ENCODE measurements at places on chromosomes 16 and 17.
A peak's percentile ranks its signal among the peaks of the same experiment; 100 is the strongest.

DNA sequence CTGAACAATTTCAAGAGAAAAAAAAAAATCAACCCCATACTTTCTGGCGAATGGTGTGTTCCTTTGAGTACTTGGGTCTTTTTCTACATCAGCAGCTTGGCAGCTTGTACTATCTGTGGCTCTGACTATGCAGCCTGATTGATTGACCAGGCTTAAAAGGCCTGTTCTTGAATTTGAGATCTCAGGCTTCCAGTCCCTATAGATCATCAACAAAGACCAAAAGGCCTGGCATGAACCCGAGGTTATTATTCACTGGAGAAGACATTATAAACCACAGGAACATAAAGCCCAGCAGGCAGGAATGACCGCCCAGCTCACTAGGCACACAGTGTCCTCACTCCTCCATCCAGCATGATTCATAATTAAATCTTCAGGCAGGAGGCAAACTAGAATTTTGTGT lies 32.1 kb upstream of the CDH3 start:
- DNase-seq: no peak

DNA sequence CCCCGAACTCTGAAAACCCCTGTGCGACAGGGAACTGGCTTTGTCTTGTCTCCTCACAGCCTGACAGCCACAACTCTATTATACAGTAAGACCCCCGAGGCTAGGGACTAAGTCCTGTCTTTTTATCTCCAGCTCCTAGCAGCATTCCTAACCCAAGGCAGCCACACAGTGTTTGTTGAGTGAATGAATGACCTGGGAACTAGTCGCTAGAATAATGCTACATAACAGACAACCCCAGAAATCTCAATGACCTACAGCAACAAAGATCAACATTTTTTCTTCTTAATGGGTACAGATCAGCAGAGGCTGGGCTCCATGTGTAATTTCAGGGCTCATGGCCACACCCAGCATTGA lies 71.4 kb upstream of the TNRC6C start:
- no peak for DNase-seq

DNA sequence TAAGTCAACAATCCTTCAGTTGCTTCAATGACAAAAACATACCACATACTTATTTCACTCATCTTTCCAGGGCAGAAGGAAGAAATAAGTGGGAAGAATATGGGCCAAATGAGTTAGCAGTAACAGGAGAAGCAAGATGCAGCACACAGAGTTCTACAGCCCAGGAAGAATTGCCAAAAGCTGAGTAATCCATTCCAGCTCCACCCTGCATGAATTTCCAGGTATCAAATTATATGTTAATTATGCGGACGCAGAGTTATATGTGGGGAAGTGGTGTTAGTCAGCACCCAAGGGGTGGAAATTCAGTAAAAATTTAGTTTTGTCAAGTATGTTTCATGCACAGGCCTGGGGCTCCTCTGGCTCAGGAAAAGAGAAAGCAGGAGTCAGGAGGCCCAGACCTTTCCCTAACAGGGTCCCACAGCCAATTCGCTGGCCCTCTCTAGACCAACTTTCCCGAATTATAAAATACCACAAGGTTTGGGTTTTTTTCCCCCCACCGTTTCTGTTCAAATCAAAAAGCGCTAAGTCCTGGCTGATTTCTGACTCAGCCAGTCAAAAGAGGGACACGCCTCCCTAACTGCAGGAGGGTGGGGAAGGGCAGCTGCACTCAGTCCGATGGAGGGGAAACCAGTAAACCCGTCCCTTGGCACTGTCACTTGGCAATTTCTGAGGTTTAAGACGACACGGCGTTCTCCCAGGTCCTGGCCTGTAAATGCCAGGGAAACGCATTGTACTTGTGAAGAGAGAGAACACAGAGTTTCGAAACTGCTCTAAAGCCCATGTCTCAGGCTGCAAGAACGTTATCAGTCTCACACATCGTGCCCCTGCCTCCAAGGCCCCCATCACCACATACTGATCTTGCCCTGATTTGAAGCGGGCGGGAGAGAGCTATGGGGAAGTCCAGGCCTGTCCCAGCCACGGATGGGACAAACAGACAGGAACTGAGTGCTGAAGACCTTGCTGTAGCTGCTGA lies 58.1 kb downstream of the ZFHX3 start:
- DNase-seq: peak; percentile 29

- no peak for DNase-seq
These were observed 38.6 kb upstream of the ZCCHC14 start for GRCh38 chr16:87531418-87531817.

DNA sequence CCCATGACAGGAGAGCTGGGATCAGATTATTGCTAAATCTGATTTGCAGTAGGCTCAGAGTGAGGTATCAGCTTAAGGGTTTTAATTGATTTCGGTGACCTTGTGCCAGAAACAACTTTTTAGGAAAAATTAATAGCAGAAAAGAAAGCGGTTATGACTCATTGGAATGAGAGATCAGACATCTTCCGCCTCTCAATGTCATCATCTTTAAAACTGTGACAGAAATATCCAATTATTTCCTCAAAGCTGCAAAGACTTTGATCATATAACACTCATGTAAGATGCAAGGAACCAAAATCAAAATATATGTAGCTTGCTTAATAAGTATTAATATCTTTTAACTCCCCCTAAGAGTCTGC lies 190.1 kb upstream of the FOXF1 start:
- no peak for DNase-seq

GRCh38 chr17:69883120-69883519 lies 191.9 kb upstream of the KCNJ16 start:
- no peak for DNase-seq

DNA sequence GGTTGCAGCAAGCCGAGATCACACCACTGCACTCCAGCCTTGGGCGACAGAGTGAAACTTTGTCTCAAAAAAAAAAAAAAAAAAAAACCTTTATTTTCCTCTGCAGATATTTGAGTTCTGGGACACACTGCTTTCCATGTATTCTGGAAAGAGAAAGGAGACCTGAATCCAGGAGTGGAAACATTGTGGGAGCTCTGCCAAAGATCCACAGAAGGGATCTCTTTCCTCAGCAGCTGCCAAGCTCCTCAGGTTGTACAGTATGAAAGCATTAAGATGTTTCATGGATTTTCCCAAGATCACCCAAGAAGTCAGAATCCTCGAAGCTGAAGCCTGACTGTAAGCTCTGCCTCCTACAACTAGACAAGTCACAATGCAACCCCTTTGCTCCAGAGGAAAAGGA lies 13.5 kb downstream of the NPRL3 start:
- no peak for DNase-seq

- peak; percentile 99 for DNase-seq
These were observed at the start of gene P2RX1 for GRCh38 chr17:3915995-3916696. Gene P2RX1, minus strand, starts transcription at chr17:3916465. Its CDS starts 240 bp downstream, at chr17:3916225.

DNA sequence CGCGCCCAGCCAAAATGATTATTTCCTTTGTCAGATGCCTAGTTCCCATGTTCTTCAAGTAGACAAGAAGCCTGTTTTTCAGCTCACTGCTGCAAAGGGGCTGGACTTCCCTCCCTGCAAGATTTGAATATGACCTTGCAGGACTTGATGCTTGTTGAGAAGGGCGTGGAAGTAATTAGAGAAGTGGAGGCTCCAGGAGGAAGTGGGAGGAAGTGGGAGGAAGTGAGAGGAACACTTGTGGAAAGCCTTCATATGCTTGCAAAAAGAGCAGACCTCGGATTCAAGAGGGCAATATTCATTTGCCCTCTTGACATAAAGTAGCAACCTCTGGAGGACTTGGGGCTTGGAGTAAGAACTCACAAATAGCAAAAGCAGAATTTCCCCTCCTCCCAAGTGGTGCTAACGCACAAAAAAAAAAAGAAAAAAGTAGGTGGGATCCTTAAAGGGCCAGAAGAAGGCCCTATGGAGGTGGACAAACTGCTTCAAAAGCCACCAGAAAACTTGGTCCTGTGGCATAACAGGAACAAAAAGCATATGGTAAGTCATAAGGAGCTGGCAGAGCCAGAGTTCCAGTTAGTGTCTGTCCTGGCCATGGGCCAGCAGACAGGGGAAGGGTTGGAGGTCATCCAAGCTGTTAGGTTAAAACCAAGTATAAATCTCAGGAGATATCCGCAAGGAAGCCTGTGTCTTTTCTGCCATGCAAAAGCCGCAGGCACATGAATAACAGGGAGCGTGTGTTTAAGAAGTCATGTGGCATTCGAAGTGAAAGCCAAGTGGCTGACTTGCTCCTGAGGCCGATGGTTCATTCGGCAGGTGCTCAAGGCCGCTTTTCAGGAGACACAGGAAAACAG lies 20.6 kb upstream of the PRKAR1A start:
- DNase-seq: peak; percentile 33

DNA sequence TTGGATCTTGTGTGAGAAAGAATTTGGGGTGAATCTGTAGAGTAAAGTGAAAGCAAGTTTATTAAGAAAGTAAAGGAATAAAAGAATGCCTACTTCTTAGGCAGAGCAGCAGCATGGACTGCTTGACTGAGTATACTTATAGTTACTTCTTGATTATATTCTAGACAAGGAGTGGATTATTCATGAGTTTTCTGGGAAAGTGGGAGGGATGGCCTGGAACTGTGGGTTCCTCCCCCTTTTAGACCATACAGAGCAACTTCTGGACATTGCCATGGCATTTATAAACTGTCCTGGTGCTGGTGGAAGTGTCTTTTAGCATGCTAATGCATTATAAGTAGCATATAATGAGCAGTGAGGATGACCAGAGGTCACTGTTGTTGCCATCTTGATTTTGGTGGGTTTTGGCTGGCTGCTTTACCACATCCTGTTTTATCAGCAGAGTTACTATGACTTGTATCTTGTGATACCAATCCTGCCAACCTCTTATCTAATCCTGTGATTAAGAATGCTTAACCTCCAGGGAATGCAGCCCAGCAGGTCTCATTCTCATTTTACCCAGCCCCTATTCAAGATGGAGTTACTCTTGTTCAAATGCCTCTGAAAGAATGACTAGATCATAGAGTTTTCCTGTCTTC lies 58.7 kb downstream of the HSD17B2 start:
- DNase-seq: no peak

DNA sequence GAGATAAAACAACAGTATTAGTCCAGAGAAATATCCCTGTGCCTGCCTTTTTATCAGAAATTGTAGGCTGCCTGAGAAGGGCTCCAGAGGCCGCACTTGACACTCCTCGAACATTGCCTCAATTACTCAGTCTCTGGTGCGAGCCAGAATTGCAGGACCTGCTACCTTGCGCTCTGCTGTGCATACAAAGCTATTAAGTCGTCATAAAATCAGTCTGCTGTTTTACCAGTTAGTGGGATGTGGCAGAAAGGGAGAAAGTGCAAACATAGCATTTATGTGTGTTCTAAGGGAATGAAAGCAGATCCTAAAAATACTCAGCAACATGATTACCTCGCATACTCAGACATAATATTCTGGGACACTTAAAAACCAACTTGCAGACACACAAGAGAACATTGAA lies 70.6 kb downstream of the TMC6 start:
- DNase-seq: no peak

DNA sequence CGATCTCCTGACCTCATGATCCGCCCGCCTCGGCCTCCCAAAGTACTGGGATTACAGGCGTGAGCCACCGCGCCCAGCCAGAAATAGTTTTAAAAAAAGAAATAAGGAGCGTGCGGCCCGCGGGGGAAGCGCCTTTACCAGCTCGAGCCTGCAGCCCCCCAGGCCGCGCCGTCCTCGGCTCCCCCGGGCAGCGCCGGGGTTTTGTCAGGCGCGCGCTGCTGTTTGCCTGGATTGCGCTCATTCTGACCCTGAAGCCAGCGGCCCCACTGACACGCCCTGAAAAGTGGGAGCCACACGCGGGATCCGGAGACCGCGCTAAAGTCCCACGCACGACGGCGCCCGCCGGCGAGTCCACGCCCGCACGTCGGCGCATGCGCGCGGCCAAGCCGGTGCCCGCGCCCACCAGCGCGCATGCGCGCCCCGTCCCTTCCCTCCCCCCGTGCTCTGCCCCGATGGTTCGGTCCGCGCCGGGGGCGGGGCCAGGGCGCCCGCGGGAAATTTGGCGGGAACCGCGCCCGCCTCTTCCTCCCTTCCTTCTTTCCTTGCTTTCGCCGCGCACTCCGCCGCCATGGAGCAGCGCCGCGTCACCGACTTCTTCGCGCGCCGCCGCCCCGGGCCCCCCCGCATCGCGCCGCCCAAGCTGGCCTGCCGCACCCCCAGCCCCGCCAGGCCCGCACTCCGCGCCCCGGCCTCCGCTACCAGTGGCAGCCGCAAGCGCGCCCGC lies at the start of gene CDT1:
TSS of gene CDT1 (plus strand) at position 526 of the 724 bp plus-strand sequence. CDS start at position 569, 43 bp downstream.
- DNase-seq: peak; percentile 88

DNA sequence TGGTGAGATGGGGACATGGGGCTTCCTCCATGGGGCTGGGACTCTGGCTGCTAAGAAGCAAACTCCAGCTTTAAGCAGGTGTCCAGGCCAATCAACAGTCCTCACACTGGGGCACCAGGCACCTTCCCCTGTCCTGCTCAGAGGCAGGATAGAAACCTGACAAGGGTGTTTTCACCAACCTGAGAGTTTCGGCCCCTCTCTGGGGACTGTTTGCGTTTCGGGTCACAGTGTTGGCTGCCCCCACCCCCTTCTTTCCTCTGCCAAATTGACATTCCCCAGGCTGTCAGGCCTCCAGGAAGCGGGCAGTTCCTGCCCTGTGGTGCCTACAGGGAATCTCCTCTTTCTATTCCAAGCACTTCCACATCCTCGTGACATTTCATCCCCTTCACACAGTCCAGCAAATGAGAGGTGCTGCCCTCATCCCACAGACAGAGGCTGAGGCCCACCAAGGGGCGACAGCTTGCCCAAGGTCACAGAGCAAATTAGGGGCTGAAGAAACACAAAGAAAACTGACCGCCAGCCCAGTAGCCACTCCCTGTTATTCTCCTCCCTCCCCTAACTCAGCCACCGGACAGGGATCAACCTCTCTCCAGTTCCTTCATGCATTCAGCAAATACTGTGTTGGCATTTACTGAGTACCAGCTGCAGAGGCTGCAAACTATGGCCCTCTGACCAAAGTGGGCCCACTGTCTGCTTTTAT lies 38.0 kb downstream of the MMP15 start:
- DNase-seq: no peak

DNA sequence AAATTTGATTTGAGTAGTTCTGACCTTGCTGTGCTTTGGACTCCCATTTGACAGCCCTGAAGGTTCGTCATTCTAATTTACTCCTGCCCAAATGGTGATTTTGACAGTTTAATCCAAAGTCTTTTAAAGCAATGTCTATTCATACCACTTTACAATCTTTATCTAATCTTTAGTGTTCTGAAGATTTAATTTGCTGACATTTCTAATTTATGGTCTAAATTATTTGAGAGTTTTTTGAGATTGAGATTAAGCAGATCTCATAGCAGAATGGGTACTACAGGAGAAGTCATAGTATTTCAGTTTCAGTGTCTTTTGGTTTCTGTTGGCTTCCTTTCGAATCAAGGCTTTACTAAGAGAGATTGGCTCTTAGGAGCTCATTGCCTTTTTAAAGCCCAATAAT lies 32.6 kb upstream of the RASL10B start:
- DNase-seq: no peak

GRCh38 chr17:65194670-65195334 lies 57.6 kb downstream of the RGS9 start:
- DNase-seq: no peak

DNA sequence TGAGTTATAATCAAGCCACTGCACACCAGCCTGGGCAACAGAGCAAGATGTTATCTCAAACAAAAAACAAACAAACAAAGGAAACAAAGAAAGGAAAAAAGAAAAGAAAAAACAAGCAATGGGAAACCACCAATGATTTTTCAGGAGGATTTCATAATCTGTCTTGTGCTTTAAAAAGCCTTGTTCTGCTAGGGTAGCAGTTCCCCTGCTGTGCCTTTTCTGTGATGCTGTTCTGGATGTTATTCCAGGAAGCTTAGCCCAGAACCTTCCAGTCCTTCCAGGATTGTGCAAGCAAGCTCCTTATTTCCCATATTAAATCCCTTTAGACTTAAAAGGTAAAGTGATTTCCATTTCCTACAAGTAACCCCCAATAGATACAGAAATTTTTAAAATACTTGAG lies 171.1 kb downstream of the ABCC12 start:
- DNase-seq: no peak

- DNase-seq: no peak
These were observed 6.9 kb downstream of the ZNF469 start for GRCh38 chr16:88389621-88390160.

All from hematopoietic multipotent progenitor cell (in vitro differentiated cells).